ENCODE measurements at places on chromosomes 12 and 14.

DNA sequence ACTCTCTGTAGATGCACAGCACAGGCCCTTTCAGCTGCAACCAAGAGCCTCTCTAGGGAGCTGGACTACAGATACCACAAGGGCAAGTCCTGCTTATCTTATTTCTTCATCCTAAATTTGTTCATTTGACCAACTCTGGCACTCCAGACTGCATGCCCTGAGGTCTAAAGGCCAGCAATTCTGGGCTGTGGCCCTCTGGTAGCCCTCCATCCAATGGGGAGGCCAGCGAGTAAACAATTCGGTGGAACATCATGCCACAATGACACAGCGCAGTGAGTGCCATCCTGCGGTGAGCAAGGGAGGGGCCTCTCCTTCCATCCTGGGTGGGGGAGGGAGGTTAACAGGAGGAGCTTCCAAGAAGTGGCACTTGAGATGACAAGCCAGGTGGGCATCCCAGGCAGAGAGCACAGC lies 652 bp upstream of the SELPLG start:
- DNase-seq: no peak

- no peak for DNase-seq
These were observed at the start of gene PROX2 for GRCh38 chr14:74875941-74876913. Gene PROX2 (minus strand): TSS chr14:74876145. CDS start chr14:74863834, 12,311 bp downstream.

DNA sequence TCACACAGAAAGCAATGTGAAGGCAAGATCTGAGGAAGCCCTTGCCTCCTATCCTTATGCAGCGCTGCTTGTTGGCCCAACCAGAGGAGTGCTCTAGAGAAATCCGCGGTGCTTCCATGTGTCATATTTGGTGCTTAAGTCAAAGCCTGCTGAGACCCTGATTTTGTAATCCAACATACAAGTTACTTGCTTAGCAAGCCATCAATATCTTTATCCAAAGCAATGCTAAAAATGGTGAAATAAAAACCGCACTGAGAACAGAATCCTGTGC lies 250.0 kb downstream of the MED13L start:
- no peak for DNase-seq

- no peak for DNase-seq
These were observed at the start of gene OR6C1 for GRCh38 chr12:55314043-55314442. Gene OR6C1 (plus strand): TSS chr12:55314343. CDS start chr12:55320600, 6,257 bp downstream.

- DNase-seq: no peak
These were observed 76.5 kb downstream of the EP400 start for GRCh38 chr12:132026061-132026795.

GRCh38 chr14:37622231-37622923 lies 26.9 kb downstream of the TTC6 start:
- no peak for DNase-seq

GRCh38 chr12:112844814-112845565 lies 53.4 kb downstream of the RPH3A start:
- no peak for DNase-seq

DNA sequence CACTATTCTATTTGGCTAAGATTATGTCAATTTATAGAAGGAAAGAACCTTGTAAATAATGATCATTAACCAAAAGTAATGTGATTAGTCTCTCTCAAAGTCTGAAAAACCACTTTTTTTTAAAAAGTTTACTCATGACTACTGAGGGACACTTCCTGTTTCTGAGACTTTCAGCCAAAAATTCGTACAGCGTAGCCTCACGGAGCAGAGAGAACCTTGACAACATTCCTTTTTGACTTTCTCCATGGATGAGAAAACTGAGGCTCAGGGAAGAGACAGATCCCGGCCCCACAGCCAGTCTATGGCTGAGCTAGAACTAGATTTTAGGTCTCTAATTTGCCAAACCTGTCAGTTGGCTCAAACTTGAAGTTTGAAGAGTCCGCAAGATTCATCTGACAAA lies 68.2 kb downstream of the DAD1 start:
- no peak for DNase-seq

DNA sequence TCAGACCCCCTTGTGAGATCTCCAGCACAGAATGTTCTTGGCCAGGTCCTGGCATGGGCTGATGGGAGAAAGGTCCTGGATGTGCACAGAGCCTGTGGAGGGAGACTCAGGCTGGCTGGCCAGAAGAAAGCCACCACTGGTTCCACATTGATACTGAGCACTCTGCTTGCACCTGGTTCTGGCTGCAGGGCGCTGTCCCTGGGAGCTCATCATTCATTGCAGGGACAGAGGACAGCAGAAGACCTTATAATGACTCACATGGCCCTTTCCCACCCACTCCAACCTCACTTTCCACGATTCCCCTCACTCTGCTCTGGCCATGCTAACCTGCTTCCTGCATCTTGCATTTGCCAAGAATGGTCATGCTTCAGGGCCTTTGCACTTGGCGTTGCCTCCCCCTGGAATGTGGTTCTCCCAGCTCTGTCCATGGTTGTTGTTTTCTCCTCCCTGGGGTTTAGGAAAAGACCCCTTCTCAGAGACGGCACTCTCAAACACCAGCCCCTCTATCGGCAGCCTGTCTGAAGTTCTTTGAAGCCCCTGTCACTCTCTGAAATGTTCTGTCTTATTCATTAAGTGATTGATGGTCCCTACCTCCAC lies 10.3 kb downstream of the KRT7 start:
- no peak for DNase-seq

DNA sequence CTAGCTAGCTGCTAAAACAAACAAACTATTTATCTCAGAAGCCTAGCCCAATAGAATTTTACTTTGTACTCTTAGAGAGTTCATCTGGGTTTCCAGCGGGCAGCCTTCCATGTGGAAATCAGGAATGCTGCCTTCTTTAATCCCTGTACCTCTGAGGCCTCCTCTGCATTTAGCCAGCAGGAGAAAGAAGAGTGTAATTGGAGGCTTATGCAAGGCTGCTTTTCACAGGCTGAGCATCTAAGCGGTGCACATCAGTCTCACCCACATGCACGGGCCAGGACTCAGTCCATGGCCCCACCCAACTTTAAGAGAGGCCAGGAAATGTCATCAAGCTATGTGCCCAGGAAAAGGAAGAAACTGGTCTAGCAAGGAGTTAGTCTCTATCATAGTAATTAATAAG lies 14.0 kb upstream of the PTGDR start:
- DNase-seq: no peak

- DNase-seq: no peak
These were observed 173.6 kb downstream of the PIWIL1 start for GRCh38 chr12:130511285-130511684.

GRCh38 chr14:68396461-68396860 lies 396.4 kb downstream of the ZFP36L1 start:
- DNase-seq: no peak

- no peak for DNase-seq
These were observed 765.2 kb upstream of the MGAT4C start for GRCh38 chr12:87021400-87021799.

DNA sequence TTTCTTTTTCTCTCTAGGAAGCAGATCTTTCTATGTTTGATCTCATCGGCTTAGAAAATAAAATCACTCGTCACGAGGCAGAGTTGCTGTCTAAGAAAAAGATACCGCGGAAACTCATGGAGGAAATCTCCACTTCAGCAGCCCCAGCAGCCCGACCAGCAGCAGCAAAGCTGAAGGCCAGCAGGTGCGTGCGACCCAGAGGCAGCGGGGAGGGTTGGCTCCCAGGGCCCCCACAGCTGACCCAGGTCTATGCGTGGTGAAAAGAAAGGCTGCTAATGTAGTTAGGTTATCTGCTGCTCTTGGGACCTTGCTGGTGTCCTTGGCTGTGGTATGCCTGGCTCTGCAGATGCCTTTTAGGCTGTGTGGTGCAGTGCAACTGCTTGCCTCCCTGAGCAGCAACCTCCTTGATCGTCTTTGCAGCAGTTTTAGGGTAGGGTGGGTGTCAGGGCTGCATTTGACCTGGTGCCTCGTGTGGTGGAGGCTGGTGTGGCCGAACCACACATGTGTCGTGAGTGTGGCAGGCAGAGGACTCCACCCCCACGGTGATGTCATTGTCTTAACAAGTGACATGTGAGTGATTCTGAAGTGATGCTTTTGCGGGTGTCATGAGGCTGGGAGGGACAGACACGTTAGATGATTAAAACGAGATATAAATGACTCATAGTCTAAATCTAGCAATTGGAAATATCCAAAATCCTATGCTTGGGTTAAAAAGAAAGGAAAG lies 68.6 kb downstream of the EP400 start:
- no peak for DNase-seq

DNA sequence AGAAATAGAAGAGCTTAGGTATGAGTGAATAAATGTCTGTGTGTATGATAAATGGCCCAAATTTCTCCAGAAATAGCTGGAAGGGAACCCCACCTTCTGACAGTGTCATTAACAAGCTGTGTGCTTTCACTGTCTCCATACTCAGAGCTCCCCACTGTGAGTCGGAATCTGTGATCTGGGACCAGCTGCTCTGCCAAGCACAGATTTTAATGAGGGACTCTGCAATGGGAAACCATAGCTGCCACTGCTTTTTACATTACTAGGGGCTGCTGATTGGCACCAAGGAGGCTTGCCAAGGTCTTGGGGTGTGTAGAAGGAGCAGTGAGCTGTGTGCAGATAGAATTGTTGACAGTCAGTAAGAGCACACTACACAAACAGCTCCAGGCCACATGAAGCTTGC lies 244.2 kb upstream of the CCDC196 start:
- DNase-seq: no peak

- no peak for DNase-seq
These were observed 82.8 kb downstream of the CRACR2A start for GRCh38 chr12:3670083-3670620.

Measured in muscle of back (tissue), 13 donors.